ENCODE measurements at places on chromosomes 11 and 22. TPM values are rescaled to one million over a fixed set of nuclear protein-coding genes. Genes with fewer than 3 reads are reported as not detected.

A4GALT gene
- polyA plus RNA-seq = 230 TPM

ADAMTS15 gene
- 11.4 TPM for polyA plus RNA-seq

OR6T1 gene
- polyA plus RNA-seq = not detected

ACRV1 gene
- not detected for polyA plus RNA-seq

BAIAP2L2 gene
- 0.17 TPM for polyA plus RNA-seq

OR8G1 gene
- polyA plus RNA-seq = not detected

RIC3 gene
- polyA plus RNA-seq = 5.0 TPM

MRGPRX4 gene
- not detected for polyA plus RNA-seq

IGF2 gene
- 56.3 TPM for polyA plus RNA-seq

PAX6 gene
- not detected for polyA plus RNA-seq

APOA1 gene
- polyA plus RNA-seq = 87.7 TPM

C11orf86 gene
- polyA plus RNA-seq = not detected

CCDC179 gene
- not detected for polyA plus RNA-seq

ADAMTS8 gene
- polyA plus RNA-seq = 1.7 TPM

MOGAT2 gene
- polyA plus RNA-seq = not detected

GRM5 gene
- 0.01 TPM for polyA plus RNA-seq

ST3GAL4 gene
- 66.1 TPM for polyA plus RNA-seq

GTSE1 gene
- polyA plus RNA-seq = 0.62 TPM

MFNG gene
- polyA plus RNA-seq = 7.1 TPM

TMEM151A gene
- polyA plus RNA-seq = 0.08 TPM

P2RY6 gene
- polyA plus RNA-seq = 2.3 TPM

OR52N2 gene
- not detected for polyA plus RNA-seq

SERPINH1 gene
- polyA plus RNA-seq = 32.5 TPM

NXPE2 gene
- polyA plus RNA-seq = 0.03 TPM

ANO5 gene
- polyA plus RNA-seq = 9.6 TPM

GNG3 gene
- polyA plus RNA-seq = 0.14 TPM

ZP1 gene
- 0.15 TPM for polyA plus RNA-seq

CSF2RB gene
- polyA plus RNA-seq = 1.4 TPM

PITPNB gene
- 13.6 TPM for polyA plus RNA-seq

KDM4E gene
- polyA plus RNA-seq = not detected

SLC22A12 gene
- polyA plus RNA-seq = not detected

APOBEC3G gene
- polyA plus RNA-seq = 2.9 TPM

MLC1 gene
- 0.19 TPM for polyA plus RNA-seq

ENDOD1 gene
- polyA plus RNA-seq = 11.6 TPM

RAC2 gene
- polyA plus RNA-seq = 1.3 TPM

LGR4 gene
- polyA plus RNA-seq = 7.4 TPM

CCDC73 gene
- not detected for polyA plus RNA-seq

NPTXR gene
- 18.8 TPM for polyA plus RNA-seq

MUC5B gene
- polyA plus RNA-seq = not detected

Measured in heart left ventricle (tissue), 16 donors.